Stimulated activated CD8-positive, alpha-beta memory T cell treated with anti-CD3 and anti-CD28 coated beads, Interleukin-7, amount 100 ng/mL, for 48 hours (primary cell): ENCODE measurements at places on chromosomes 4 and X.

GRCh38 chr4:172497321-172497720 is 671.3 kb upstream of the GALNT7 start:
- DNase-seq, result no peak

- DNase-seq, result no peak
Observed at GRCh38 chr4:113635739-113636437, 125.7 kb downstream of the CAMK2D start.

GRCh38 chr4:160110891-160111290 is 1008.0 kb downstream of the RAPGEF2 start:
- no peak for DNase-seq

DNA sequence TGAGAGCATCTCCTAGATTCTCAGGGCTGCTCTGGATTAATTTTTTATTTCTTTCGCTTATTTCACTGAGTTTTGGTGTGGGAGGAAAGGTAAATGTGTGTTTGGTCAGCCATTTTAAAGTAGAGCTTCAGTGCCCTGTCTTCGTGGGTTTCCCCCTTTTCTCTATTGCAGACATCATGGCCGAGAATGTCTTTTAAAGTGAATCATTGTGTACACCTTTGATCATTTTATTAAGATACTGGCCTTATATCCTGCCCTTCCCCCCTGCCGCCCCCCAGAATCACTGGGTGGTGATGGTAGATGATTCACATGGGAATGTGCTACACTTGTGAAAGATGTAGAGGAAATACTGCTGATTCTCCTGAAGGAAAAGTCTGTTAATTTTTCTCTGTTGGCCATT is 23.8 kb downstream of the CDKL5 start:
- DNase-seq, result no peak

- DNase-seq, result no peak
Observed at GRCh38 chr4:89894649-89895550, at the start of gene MMRN1. Gene MMRN1 (plus strand): TSS chr4:89894854. CDS start chr4:89894972, 118 bp downstream.

DNA sequence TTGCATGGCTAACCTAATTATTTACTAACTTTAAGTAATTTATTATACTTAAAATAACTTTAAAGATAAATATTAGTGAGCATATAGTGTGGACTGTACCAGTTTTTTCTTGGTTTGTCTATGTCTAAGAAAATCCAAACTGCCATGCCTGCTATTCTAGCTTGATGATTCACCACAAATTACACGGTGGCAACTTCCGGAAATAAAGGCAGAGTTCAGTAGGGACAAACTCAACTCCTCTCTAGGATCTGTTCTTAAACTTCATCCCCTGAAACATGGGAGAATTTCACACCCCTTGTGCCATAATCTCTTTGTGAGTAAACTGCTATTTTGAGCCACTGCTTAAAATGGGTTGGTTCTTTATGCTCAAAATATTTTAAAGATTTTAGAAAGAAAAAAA is 213.6 kb upstream of the NRK start:
- DNase-seq, result no peak

DNA sequence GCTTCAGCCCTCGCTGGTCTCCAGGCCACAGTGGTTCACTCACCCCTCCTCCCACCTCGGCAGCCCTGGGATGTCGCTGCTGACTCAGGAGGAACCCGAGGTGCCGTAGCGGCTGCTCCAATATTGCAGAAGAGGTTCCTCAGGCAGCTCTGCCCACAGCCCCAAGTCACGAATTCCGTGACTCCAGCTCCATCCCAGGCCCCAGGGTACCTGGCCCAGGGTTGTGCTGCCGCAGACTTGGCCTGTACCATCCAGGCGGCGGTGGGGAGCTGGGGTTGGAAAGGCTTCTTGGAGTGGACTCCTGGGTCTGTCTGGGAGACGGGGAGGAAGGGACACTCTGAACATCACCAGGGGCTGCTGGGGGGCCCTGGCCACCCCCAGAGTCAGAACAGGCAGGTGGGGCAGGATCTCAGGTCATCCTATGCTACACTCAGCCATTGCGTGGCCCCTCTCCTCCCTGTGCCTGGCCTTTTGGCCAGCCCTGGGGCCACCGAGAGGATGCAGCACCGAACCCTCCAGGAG is 728 bp upstream of the HGFAC start:
- DNase-seq, result no peak

DNA sequence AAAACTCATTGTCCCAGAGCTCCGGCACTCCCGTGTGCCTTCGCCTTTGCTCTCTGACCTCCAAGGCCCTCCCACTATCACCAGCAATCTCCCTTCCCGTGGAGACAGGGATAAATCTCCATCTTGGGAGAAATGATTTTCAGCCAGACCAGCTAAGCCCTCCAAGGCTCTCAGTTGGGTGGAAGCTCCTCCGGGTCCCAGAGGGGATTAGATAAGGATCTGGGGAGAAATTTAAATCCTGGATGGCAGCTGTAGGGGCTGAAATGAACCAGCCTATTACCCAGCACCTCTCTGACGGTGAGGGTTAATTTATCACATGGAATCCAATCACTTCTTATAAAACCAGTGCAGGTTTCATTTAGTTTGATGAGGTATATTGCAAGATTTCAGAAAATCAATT is 366.2 kb downstream of the FBXW7 start:
- DNase-seq, result no peak

DNA sequence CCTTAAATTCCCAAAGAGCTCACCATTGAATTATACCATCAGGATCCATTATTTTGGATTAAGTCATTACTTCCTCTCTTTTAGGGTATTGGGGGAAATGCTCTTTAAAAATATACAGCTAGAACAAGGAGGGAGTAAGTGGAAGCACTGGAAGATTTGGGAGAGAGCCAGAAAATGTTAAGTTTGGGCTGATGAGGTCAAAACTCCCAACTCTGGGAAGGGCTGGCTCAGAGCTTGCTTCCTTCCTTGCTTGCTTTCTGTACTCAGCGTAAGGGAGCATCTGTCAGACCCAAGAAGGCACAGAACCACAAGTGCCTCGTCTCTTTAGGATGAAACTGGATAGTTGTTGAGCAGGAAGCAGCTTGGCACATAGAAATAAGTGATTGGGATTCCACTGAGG is 138.2 kb downstream of the GUCY2F start:
- no peak for DNase-seq

- no peak for DNase-seq
Observed at GRCh38 chr4:22672944-22673343, 19.8 kb upstream of the GBA3 start.

- DNase-seq, result no peak
Observed at GRCh38 chr4:17762726-17763125, 18.7 kb downstream of the FAM184B start.

- DNase-seq, result no peak
Observed at GRCh38 chr4:182346675-182347375, 103.6 kb downstream of the TENM3 start.
